Ovary (tissue), 10 donors: ENCODE measurements at places on chromosomes 7 and 10. TPM values are rescaled to one million over a fixed set of nuclear protein-coding genes. Genes with fewer than 3 reads are reported as not detected.

DNA sequence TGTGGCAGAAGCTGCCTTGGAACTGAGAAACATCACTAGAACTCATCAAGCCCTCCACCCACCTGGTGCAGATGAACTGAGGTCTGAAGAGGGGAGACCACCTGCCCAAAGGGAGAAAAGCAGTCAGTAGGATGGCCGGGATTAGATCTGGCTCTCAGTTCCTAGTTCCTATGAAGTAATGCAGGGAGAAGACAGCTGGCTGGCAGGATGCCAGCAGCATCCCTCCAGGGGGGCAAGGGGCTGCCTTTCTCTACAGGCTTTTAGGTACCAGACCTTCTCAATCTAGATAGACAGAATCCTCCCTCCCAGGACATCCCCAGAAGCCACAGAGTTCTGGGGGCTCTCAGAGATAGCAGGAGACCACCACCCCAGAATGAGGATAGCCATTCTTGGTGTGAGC lies 7.8 kb downstream of the CRHR2 start:
- no peak for DNase-seq

DNA sequence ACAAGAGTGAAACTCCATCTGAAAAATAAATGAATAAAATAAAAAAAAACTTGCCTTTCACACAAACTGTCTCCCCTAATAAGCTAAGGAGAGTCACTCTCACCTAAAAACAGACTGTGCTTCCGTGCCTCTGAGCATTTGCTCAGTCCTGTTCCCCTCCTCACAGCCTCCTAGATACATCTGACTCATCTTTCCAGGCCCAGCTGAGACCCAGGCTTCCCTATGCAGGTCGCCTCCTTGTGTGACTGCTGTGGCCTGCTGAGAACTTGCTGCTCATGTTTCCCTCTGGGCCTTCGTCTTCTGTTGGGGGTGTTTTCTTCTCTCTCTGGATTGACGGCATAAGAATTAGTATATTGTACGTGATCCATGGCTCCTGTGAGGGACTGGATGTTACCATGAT lies 777.7 kb downstream of the LRMDA start:
- DNase-seq, result no peak

The TACC2 gene
- 6.1 TPM for polyA plus RNA-seq

DNA sequence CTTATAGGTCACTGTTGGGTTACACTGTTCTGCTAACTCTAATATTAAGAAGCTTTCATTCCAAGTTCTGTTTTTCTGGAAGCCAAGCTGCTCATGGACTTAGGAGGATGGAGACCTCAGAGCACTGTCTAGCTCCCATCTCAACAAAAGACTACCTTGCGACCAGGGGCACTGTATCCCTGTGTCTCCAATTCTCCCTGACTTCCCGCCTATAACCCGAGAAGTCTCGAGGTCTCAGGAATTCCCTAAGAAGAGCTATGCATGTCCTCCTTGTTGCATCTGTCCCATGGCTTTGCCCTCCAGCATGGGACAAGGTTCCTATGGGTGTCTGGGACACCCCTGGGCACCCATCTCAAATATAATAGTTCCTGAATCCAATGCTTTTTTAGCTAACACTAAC lies 31.2 kb downstream of the BTBD16 start:
- DNase-seq, result no peak

The GIMAP8 gene
- 12.2 TPM for polyA plus RNA-seq

DNA sequence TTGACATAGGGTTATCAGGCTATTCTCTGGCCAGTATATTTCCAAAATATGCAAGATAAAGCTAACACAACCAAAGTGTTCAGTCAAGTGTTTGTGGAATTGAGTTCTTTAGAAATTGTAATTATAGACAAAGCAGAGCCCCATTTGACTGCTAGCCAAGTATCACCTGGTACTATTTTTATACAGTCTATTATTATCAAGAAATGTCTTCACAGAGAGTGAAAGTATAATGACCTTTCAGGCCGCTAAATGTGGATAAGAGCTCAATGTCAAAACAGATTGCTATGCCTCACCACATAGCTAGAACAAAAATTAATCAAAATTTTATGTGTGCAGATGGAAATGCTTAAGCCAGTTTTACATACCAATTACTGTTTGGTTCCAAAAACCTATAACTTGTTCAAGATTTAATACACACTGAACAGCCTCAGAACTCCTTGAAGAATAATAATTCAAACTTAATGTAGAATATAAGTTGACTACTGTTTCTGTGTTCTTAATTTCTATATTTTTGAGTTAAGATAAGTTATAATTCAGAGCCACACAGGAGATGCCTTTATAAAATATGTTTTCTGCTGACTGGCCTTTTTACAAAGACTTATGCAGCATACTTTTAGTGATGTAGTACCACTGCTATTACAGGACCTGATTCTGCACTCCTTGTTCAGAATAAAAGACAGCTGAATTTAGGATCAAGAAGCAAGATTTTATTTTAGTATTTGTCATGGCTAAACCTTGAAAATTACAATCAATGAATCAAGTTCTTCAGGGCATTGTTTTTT lies 31.0 kb downstream of the PRPS1L1 start:
- no peak for DNase-seq

The METTL27 gene
- 3.0 TPM for polyA plus RNA-seq

The TMUB1 gene
- polyA plus RNA-seq, result 1.9 TPM

The GRM3 gene
- polyA plus RNA-seq, result 0.10 TPM

- DNase-seq, result no peak
Measured at GRCh38 chr10:100968062-100968736, 1.1 kb upstream of the SEMA4G start.

GRCh38 chr10:7512487-7512886 lies 101.7 kb upstream of the SFMBT2 start:
- no peak for DNase-seq

The PRLHR gene
- 0.06 TPM for polyA plus RNA-seq

The CCSER2 gene
- 32.2 TPM for polyA plus RNA-seq

The SLC13A1 gene
- polyA plus RNA-seq, result not detected

The FOXP2 gene
- polyA plus RNA-seq, result 5.0 TPM

The ZNF853 gene
- polyA plus RNA-seq, result 14.5 TPM

The CHCHD2 gene
- polyA plus RNA-seq, result 409 TPM

DNA sequence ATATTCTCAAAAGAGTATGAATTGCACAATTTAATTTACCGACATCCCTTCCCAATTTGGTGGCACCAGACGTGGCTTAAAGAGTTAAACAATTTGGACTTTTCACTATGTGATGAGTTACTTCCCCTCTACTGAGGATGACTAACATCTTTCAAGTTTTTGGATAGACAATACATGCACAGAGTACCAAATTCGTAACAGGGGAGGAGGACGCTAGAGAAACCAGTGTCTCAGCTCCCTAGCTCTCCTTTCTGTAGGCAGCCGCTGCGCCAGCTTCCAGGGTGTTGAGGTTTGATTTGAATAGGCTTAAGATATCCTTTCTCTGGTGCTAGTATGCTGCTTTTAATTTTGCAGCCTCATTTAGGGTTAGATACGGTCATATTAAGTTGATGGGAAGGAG lies 69.2 kb downstream of the GNA12 start:
- no peak for DNase-seq

- no peak for DNase-seq
Measured at GRCh38 chr10:1638889-1639419, 98.4 kb downstream of the ADARB2 start.

The ENO4 gene
- polyA plus RNA-seq, result 0.47 TPM

The RBM20 gene
- 2.4 TPM for polyA plus RNA-seq

GRCh38 chr7:151274396-151274795 lies 25.9 kb upstream of the SMARCD3 start:
- DNase-seq, result no peak

DNA sequence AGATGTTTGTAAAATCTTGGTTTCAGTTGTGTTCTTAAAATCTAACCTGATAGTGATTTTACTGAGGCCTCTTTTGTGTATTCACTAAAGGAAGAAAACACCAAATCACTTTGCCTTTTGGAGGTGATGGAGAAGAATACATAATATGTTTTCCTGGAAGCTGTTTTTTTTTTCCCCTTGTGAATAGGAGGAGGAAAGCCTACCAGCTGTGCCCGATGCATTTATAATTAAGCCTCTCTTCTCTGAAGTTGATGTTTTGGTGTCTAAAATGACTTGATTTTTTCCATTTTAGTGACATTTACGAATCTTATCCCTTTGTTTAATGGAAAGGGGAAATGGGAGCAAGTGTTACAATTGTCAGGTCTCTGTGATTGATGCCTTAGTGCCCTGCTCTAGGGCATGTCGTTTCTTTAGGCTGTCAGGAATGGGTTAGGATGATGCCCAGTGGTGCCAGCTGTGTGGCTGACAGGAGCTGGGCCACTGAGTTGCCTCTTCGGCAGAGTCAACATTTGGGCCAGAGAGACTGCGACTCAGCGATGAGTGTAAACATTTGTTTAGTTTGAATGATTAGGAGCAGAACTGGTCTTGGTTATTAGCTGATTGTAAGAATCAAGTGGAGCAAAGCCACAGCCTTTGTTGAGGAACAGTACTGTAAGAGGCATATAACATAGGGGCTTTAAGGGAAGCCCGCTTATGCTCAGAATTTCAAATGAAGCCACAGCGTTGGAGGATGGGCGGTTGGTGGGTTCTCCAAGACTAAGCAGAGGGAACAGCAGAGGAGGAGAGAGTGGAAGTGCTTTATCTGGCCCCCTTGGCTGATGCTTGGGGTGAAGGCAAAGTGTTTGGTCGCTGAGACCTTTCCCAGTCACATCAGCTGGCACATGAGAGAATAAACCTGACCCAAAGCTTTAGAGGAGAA lies 81.6 kb downstream of the CDK14 start:
- DNase-seq, result no peak

The UCMA gene
- polyA plus RNA-seq, result not detected

- no peak for DNase-seq
Measured at GRCh38 chr7:2614631-2615330, 17.0 kb upstream of the TTYH3 start.

The GARIN1A gene
- polyA plus RNA-seq, result 1.3 TPM

The CCZ1 gene
- 37.2 TPM for polyA plus RNA-seq

The NRF1 gene
- polyA plus RNA-seq, result 14.6 TPM

The HNRNPF gene
- 95.1 TPM for polyA plus RNA-seq

DNA sequence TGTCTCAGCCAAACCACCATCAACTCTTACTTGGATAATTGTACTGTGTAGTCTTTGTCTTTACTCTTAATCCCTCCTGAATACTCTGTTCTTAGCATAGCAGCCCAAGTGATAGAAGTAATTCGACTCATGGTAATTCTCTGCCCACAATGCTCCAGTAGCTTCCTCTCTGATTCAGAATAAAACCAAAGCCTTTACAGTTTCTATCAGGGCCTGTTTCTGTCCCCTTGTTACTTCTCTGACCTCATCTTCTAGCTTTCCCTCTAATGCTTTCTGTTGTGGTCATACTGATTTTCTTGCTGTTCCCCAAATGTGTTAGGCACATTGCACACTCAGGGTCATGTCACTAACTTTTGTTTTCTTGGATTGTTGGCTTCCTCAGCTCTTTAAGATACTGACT lies 8.0 kb downstream of the ZNF518A start:
- no peak for DNase-seq

The RPEL1 gene
- not detected for polyA plus RNA-seq

The ANKRD30A gene
- not detected for polyA plus RNA-seq

DNA sequence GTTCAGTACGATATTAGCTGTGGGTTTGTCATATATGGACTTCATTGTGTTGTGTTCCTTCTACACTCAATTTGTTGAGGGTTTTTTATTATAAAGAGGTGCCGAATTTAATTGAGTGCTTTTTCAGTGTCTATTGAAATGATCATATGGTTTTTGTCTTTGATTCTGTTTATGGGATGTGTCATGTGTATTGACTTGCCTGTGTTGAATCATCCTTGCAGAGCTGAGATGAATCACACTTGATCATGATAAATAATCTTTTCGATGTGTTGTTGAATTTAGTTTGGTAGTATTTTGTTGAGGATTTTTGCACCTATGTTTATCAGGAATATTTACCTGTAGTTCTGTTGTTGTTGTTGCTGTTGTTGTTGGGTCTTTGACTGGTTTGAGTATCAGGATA lies 39.8 kb downstream of the ATOH7 start:
- no peak for DNase-seq
